GM18507 (cell line): ENCODE measurements at places on chromosomes 2 and 18.
A peak's percentile ranks its signal among the peaks of the same experiment; 100 is the strongest.

DNA sequence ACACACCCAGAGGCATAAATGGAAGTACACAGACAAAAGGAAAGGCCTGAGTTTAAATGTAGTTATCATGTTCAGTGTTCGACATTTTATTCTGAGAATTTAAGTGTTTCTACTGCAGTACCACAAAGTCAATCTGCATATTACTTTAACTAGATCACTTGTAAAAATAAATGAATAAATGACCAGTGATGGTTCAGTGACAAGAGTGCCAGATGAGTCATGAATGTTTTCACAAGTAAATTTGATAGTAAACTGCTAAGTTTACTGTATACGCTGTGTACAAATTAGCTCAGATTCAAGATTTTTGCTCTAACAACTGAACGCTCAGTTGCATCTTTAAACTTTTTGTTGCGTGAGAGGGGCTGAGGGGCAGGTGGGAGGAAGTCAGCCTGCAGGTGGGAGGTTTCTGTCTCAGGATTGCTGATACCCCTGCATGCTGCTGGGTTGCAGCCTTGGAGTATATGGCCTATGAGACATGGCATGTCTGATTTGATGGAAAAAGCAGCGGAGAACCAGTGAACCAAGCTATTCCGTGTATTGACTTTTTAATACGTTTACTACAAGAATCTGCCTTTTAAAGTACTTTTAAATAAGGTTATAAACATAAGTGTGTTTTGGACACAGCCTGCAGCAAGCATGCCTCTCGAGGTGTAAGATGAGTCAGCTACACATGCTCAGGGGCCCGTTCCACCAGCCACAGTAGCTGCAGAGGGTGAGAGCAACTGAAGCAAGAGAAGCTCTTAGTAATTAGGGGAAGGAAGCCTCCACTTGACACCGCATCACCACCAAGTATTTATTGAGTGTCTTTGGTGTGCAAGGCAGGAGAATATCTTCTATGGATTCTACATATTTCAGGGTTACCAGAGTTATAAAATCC is 245.1 kb downstream of the NEDD4L start:
- DNase-seq: peak; percentile 17

DNA sequence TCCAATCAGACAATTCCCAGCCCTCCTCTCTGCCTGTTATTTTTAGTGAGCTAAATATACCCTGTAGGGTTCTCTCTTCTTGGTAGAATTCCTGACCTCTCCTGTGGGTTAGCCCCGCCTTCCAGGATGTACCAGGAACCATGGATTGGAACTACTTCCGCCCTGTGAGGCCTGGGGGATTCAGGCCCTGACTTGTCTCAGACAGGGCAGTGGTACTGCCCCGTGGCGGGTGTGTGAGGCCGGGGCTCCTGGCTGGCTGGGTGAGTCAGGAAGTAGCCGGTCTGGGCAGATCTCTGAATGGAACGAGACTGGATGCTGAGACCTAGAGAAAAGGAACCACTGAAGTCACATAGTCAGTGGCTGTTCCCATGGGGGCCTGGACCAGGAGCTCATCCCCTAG is 50.5 kb downstream of the DYSF start:
- DNase-seq: no peak

DNA sequence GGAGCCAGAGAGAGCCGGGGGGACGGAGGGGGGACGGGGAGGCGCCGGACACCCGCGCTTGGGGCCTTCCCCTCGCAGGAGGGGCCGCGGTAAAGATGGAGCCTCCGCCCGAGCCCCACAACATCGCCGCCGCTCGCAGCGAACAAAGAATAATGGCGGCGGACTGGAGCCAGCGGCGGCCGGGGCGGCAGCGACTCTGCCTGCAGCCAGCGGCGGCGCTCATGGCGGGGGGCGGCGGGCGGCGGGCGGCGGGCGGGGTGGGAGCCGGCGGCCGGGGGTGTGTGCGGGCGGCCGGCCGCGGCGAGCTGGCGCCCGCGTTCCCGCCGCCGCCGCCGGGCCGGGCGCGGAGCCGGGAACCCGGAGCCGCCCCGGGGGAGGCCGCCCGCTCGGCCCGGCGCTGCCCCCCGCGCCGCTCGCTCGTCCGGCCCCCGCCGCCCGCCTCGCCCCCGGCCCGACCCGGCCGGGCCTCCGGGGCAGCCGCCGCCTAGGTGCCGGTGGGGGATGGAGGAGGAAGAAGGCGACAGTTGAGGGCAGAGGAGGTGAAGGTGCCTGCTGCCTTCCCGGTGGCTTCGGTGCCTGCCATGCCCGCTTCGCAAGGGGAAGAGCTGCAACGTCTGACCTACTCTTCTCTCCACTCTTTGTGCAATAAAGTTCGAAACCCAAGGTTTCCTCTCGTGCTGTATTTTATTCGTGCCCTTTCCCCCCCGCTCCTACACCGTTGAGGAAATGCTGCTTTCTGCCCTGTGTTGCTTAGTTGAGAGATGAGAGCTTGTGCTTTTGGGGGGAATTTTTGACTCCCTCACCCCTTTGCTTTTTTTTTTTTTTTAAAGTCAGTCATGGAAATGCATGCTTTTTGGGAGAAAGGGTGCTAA is 634 bp downstream of the CREB1 start:
- no peak for DNase-seq

DNA sequence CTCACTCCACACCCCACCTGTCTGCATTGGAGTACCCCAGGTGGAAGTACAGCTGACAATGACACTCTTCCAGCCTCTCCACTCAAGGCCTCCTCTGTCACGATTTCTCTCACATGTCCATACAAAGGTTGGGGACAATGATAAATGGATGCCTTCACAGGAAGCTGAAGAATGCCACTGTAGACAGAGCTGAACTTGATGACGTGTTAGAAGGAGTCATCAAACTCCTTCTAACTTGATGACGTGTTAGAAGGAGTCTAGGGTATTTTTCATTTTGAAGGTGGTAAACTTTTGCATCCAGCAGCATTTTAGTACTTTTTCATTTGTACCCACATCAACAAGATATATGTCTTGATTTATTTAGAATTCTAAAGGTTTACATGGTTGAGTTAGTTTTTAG is 163.5 kb upstream of the DNMT3A start:
- no peak for DNase-seq

DNA sequence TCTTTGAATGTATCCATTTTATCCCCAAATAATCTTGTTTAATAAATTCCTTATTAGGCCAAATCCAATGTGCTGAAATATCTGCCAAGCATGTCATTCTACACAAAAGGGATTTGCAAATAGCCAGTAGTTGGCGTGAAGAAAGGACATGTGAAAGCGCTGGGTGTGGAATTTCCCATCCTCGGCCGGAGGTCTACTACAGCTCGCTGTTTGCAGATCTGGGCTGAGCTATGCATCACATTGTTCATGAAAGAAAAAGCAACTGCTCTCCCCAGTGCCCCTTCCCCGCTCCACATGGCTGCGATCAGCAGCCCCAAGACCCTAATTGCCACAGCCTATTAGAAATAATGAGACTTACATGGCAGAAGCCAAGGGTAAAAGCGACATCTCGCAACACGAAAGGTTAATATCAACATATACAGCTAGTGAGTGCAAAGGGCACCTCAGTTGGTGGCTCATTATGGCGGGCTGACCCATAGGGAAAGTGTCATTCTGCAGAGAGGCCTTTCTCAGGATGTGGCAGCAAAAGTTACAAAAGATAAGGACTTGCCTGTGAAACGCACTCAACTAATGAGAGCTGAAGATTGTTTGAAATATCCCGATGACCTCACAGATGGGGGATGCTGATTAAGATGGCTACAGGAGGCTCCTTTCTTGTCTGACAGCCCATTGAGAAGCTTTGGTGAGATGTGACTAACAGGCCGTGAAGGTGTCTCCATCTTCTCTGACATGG is 126.9 kb upstream of the CYP1B1 start:
- DNase-seq: no peak

- no peak for DNase-seq
Observed at GRCh38 chr2:55051026-55051866, 995 bp upstream of the RTN4 start.

- no peak for DNase-seq
Observed at GRCh38 chr2:239291475-239292350, 109.1 kb downstream of the HDAC4 start.

DNA sequence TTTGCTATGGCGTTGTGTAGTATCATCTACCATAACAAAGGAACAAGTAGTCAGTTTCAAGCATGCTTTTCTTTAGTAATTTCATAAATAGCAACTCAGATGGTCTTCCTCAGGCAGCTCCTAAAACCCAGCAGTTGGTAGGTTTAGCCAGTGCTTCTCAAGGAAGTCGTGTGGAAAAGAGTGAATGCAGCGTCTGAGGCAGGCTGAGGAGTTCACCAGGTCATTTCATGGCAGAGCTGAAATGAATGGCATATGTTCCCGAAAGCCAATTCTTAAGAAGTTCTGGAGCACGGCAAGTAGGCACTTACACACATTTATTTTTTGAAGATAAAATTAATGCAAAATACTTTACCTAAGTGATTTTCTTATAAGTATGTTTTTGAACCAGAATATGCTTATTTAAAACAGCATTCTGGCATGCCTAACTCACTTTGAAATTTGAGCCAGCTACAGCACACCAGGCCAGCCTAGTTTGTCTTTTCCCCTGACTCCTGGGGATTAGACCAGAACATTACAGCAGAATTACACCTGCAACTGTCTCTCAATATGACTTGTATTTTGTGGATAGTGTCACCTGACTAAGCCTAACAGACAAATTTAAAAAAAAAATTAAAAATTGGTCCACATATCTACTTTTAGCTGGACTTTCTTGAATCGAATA is 62.2 kb downstream of the OSBPL6 start:
- no peak for DNase-seq

- DNase-seq: no peak
Observed at GRCh38 chr2:119910566-119910965, 102.3 kb upstream of the EPB41L5 start.

DNA sequence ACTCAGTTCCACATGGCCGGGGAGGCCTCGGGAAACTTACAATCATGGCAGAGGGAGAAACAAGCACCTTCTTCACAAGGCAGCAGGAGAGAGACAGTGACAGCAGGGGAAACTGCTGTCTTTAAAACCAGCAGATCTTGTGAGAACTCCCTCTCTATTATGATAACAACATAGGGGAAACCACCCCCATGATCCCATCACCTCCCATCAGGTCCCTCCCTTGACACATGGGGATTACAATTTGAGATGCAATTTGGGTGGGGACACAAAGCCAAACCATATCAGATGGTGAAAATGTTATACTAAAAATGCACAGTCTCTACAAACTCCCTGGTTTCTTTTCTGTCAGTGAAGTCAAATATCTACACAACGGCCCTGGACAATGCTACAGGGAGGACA is 9.2 kb downstream of the TMEM18 start:
- DNase-seq: no peak

DNA sequence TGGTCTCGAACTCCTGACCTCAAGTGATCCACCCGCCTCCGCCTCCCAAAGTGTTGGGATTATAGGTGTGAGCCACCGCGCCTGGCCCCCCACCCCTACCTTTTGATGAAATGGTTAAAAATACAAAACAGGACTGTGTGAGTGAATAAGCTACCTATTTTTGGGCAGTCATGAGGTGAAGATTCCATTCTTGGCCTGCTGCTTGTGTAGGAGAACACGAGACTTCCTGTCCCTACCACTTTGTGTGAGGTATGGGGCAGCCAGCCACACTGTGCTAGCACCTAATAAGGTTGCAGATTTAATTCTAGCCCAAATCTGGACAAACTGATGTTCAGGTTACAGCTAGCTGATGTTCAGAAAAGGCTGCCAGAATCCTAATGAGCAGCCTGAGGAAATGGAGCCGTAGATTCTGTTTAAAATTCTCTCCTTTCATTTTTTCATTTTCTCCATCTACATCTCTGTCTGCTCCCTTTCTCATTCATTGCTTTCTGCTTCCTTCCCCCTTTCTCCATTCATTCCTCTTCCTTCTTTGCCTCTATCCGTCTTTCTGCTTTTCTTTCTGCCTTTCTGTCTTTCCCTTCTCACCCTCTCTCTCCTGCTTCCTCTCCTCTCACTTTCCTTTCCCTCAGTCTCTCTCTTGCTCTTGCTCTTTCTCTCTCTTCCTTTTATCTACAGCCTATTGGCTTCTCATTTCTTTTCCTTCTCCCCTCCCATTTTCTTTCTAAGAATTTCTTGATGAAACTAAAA is 4.6 kb upstream of the LTBP1 start:
- no peak for DNase-seq

DNA sequence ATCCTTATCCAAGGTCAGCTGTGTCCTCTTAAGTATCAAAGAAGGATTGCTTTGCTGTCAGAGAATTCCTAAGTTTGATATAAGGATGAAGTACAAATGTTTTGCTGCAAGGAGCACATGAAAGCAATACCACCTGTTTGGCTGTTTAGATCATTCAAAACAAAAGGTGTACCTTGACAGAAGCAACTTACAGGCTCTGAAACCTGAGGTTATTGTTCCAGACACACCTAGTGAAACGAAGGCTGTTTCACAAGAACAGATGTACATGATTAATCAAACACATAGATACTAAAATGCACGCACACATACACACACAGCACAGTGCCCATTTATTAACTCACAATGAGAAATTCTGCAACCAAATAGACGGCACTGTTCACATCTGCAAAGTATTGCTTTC is 166.2 kb downstream of the RBM43 start:
- no peak for DNase-seq

- DNase-seq: no peak
Observed at GRCh38 chr2:172843266-172843582, 107.6 kb downstream of the RAPGEF4 start.

DNA sequence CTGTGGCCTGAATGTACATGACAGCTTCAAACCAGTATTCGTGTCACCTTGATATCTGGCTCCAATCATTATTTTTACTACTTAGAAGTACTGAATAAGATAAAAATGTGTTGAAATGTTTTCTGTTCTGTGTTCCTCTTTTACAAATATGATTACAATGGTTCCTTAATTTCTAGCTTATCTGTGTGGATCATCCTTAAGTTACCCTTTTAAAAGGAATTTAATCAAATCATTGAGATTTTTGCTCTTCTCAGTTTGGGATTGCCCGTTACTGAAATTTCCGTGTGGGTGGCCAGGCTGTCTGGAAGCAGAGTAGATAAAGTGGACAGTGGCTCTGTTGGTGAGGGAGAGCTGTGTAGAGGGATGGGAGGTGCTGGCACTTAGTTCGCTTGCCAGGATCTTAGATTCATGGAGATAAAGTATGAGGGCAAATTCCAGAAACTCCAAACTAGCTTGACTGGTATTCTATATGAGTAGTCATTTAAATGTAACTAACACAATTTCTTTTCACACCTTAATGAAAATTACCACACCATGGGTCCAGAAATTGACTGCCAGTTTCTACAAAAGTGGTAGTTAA is 27.4 kb upstream of the SAG start:
- DNase-seq: no peak

GRCh38 chr2:37795938-37796337 is 124.5 kb upstream of the CDC42EP3 start:
- DNase-seq: no peak
